ENCODE measurements at places on chromosomes 7 and 10.

DNA sequence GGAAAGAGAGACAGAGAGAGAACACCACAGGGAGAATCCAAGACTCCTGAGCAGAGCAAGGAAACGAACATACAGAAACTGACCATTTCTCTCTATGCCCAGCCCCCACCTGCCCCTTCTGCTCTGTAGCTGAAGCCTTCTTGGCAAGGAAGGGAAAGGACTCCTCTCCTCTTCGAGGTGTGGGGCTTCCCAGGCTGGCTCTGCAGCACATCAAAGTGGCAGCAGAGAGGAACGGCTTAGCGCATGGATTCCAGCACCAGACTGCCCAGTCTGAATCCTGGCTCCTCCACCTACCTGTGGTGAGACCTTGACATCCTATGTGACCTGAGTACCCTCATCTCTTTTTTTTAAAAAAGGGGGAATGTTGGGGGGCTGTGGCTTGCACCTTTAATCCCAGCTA is 69.4 kb downstream of the SH3PXD2A start:
- no peak for DNase-seq

DNA sequence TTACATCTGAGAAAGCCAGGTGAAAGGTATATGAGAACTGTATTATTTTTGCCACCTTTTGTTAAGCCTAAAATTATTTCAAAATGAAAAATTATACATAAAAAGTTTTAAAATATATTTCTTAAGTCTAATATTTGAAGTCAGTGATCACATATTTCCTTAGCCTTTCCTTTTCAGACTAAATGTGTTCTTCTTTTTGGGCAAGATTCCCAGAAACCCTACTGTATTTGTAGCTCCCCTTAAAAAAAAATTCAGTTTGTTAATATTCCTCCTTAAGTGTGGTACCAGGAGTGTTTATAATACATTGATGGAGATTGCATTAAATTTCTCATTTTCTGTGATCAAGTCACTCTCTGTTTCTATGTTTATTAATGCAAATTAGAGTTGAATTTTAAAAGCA is 22.8 kb downstream of the DNAJC1 start:
- DNase-seq = no peak

GRCh38 chr7:37765872-37766525 is 82.4 kb upstream of the NME8 start:
- no peak for DNase-seq

- DNase-seq = no peak
Observed at GRCh38 chr10:59991661-59992060, 85.3 kb upstream of the CCDC6 start.

- no peak for DNase-seq
Observed at GRCh38 chr10:101558671-101559595, 29.1 kb downstream of the POLL start.

GRCh38 chr7:80631421-80631820 is 7.0 kb upstream of the CD36 start:
- no peak for DNase-seq

- DNase-seq = no peak
Observed at GRCh38 chr7:70763961-70764691, 367.8 kb upstream of the GALNT17 start.

DNA sequence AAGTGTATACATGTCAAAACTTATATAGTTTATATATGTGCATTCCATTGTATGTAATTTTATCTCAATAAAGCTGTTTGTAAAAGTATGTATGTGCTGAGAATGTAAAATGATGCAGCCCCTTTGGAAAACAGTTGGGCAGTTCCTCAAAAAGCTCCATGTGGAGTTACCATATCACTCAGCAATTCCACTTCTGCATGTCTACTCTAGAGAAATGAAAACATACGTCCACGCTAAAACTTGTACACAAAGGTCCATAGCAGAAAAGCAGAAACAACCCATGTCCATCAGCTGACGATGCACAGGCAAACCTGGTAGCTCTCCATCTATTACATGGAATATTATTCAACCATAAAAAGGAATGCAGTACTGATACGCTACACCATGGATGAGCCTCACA is 8.3 kb upstream of the RGS10 start:
- no peak for DNase-seq

- DNase-seq = no peak
Observed at GRCh38 chr7:82566752-82567151, 123.2 kb upstream of the CACNA2D1 start.

GRCh38 chr7:130143334-130143732 is 61.9 kb downstream of the TMEM209 start:
- no peak for DNase-seq

GRCh38 chr10:129467359-129468064 is 471 bp downstream of the MGMT start:
- no peak for DNase-seq

DNA sequence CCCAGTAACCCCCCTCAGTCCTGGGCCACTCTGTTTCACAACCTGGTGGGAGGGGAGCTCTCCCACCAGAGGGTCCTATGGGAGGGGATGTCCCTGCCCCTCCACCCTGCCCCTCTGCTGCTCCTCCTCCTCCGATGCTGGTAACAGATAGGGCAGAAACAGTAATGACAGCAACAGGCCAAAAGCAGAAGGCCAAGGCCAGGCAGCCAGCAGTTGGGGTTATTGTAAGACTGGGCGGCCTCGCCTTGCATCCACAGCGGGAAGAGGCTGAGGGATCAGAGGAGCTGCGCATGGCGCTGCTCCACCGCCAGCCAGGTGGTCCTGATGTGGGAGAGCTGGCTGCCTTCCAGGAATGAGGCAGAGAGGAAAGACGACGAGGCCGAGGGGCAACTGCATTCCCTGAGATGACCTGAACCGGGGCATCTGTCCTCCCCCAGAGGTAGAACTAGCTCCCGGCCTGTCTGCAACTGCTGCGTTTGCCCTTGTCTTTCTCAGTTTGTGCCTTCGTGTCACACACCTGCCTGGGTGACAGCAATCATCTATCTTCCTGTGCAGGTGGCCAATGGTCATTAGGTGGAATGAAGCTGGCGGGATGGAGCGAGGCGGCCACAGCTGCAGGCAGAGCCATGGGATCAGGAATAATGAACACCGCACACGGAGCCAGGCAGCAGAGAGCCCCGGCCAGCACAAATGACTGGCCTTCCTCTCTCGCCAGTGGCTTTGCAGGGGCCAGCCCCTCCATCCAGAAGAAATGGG is 54.0 kb upstream of the CACUL1 start:
- no peak for DNase-seq

GRCh38 chr7:20310963-20311742 is 19.5 kb upstream of the ITGB8 start:
- DNase-seq = no peak

DNA sequence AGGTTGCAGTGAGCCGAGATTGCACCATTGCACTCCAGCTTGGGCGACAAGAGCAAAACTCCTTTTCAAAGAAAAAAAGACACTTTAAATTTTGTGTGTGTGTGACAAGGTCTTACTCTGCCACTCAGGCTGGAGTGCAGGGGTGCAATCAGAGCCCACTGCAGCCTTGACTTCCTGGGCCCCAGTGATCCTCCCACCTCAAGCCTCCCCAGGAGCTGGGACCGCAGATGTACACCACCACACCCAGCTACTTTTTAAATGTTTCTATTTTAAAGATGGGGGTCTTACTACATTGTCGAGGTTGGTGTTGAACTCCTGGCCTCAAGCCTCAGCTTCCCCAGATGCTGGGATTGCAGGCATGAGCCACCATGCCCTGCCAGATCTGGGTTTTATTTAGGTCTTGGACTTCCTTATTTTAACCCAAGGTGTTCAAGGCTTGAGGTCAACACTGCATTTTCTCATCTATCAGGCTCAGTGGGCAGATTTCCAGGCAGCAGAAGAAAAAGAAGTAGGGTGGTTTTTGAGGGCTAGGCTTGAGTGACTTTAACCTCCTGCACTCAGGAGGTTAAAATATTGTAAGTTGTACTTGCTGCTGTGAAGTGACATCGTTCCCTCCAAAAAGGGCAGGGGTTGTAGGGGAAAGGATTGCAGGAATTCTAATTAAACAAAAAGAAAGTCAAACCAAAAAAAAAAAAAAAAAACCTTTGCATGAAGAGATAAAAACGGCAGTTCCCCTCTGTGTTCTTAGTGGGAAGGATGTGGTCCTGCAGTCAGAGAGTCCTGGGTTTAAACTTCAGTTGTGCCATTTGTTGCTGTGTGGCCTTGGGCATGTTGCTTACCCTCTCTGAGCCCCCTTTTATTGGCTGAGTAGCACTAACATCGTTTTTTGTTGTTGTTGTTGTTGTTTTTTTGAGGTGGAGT is 71.5 kb downstream of the CARD11 start:
- no peak for DNase-seq

GRCh38 chr7:732556-732955 is 5.5 kb upstream of the PRKAR1B start:
- no peak for DNase-seq

- DNase-seq = no peak
Observed at GRCh38 chr7:28169230-28169629, 11.4 kb downstream of the JAZF1 start.

- no peak for DNase-seq
Observed at GRCh38 chr10:69180525-69181204, 631 bp downstream of the SUPV3L1 start.

GRCh38 chr10:62699148-62699547 is 105.4 kb upstream of the ADO start:
- DNase-seq = no peak

- DNase-seq = no peak
Observed at GRCh38 chr10:92970301-92971070, 90.1 kb upstream of the CYP26C1 start.

GRCh38 chr10:110812583-110812982 is 59.1 kb upstream of the PDCD4 start:
- no peak for DNase-seq

DNA sequence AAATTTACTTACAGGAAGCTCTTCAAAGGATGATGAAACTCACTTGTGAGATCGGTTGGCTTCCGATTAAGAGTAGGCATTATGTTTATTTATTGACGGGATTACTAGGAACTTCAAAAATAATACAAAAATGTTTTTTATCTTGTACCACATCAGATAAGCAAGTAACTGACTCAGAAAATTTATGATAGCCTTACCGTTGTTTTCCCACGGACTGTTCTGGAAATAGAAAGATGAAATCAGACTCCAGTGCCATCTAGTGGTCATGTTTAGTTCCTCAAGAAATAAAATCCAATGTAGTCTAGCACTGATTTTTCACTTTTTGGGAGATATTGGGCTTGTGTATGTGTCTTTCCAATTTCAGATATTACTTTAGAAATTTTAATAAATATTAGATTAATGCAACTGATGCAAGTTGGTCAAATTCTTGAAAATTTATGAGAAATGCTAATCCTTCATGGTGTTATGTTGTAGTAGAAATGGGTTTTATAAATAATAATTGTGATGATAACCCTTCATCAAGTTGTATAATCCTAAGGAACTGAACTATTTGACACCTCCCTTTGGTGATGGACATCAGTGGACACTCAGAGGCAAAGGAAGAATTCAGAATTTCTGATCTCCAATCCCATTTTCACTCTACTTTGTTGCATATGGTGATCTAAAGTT is 168.8 kb downstream of the TMEM26 start:
- DNase-seq = no peak

DNA sequence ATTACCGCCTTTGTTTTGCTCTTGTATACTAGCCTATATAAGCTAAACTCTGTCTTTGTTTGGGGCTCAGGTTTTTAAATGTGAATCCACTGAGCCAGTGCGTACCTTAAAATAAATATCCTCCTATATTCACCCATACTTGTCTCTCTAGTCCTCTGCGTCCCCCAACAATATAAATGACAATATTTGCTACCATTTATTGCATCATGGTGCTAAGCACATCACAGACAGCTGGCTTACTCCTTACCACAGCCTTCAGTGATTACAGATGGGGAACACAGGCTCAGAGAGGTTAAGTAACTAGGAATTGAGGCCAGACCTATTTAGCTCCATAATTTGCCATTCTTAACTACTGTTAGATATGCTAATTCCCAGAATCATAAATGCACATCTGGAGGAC is 3.4 kb upstream of the ADCK2 start:
- no peak for DNase-seq

GRCh38 chr7:105932835-105933477 is 30.1 kb upstream of the CDHR3 start:
- no peak for DNase-seq

DNA sequence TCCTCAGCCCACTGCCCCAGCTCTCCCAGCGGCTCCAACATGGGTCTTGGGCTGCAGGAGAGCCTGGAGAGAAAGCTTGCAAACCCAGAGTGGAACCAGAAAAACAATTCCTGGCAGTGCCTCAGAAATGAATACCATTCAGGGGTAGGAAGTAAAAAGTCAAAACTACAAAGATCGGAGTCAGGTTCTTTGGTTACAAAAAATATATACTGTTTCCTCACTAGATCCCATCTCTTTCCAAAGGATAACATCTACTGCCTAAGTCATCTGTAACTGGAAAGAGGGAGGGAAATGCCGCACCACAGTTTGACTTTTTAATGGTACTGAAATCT is 14.9 kb downstream of the CREB3L2 start:
- DNase-seq = no peak

- DNase-seq = no peak
Observed at GRCh38 chr7:120724448-120724847, 133.5 kb downstream of the TSPAN12 start.

- no peak for DNase-seq
Observed at GRCh38 chr7:148325208-148325607, 265.4 kb upstream of the C7orf33 start.

GRCh38 chr7:78746301-78746700 is 707.2 kb downstream of the MAGI2 start:
- DNase-seq = no peak

GRCh38 chr10:5659702-5660528 is 6.5 kb downstream of the ASB13 start:
- no peak for DNase-seq

- DNase-seq = no peak
Observed at GRCh38 chr10:108801775-108802517, 1121.4 kb downstream of the XPNPEP1 start.

DNA sequence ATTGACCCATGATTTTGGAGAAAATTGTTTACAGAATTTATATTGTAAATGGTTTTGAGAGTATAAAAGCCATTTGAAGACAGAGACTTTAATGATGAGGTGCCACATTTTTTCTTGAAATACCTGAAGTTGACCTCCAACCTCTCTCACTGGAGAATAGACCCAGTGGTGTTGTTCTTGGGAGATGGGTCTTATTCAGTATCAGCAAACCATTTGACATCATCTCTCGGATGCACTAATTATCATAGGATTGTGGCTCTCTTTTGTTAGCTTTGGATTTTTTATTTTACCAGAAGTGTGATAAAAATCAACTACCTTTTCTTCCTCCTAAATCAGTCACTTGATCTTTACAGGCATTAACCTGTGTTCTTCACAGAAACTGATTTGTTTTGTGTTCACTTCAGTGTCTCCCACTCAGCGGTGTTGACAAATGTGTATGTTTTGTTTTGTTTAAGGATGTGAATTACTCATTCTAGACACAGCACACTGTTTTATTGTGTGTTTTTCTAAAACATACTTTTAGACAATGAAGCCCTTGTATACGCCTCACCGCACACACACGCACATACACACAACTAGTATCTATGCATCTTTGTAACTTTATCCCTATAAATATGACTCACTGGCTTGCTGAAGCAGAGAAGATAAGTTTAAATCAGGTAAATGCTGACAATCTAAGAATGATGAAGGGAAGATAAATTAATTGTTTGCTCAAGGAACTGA is 455.6 kb downstream of the INHBA start:
- DNase-seq = no peak

- no peak for DNase-seq
Observed at GRCh38 chr10:34816501-34817002, 1.5 kb upstream of the PARD3 start.
